ENCODE measurements at places on chromosomes 3 and 15.

DNA sequence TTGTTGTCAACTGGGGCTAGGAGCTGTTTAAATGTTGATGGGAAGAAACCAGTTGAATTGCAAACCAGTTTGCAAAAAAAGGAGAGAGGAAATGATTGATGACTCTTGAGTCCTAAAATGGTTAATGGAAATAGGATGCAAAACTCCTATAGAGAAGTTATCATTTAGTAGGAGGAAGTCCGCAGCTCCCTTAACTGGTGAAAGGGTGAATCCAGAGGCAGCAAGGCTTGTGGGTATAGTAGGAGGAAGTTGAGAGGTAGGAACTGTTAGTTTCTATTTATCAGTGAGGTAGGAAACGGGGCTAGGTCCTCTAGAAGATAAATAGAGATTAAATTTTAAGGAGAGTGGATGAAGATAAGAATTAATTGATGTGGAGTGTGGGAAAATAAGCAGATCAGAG is 15.4 kb downstream of the IREB2 start:
- DNase-seq = no peak

DNA sequence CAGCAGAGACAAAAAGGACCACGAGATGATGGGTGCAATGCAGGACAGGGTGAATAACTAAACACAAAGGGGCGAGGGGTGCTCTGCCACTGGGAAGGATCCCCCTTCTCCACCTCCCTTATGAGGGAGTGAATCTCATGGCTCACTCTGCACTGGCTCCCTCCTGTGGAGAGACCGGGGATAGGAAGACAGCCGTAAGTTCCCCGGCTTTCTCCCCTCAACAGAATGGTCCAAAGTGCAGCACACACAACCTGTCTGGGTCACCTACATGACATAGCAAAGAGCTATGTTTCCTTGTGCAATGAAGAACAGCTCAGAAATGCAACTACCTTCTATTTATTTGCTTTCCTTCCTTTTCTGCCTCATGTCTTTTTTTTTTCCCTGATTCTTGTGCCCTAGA is 7.8 kb upstream of the ACSBG1 start:
- no peak for DNase-seq

DNA sequence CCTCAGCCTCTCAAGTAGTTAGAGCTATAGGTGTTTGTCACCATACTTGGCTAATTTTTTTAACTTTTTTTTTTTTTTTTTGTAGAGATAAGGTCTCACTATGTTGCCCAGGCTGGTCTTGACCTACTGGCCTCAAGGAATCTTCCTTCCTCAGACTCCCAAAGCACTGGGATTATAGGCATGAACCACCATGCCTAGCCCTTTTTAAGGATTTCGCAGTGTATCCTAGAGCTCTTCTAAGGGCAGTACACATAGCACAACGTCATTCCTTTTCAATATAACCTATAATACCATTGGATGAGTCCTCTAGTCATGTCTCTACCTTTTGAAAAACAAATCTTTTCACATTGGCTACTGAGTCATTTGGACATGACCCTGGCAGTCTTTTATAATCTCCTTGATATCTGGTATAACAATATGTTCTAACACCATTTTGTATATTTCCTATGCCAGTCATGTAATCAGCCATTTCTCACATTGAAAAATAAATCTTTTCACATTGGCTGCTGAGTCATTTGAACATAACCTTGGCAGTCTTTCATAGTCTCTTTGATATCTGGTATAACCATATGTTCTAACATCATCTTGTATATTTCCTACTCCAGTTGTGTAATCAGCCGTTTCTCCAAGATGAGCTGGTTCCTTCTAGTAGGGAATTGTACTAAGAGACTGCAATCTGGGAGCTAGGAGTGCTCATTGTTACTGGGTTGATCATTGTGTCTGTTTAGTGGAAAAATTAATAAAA is 944.7 kb downstream of the MCTP2 start:
- no peak for DNase-seq

GRCh38 chr15:84608707-84609284 is 8.0 kb downstream of the ZSCAN2 start:
- DNase-seq = no peak

DNA sequence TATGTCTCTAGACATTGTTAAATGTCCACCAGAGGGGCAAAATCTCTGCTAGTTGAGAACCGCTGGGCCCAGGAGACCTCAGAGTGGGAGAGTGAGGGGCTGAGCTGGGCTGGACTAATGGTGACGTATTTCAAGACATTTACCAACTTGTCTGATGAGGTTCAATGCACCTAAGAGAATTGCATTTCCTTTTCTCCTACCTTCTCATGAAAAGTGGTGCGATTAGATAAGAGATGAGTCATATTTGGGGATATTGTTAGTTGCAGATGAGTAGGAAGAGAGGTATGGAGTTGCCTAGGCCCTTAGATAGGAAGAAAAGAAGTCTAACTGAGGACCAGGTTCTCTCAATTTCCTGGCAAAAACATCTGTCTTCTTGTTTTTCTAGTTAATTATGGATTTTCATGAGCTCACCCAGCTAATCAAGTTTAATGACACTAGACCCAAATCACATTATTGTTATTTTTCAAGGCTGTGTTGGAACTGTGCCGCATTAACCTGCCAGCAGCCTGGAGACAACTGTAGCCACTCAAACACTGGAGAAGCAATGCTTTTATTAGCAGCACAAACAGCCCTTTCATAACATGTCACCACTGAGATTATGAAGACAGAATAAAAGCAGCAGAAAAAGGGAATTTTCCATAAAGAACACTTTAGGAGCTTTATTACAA is 144.2 kb downstream of the PDCD6IP start:
- no peak for DNase-seq

DNA sequence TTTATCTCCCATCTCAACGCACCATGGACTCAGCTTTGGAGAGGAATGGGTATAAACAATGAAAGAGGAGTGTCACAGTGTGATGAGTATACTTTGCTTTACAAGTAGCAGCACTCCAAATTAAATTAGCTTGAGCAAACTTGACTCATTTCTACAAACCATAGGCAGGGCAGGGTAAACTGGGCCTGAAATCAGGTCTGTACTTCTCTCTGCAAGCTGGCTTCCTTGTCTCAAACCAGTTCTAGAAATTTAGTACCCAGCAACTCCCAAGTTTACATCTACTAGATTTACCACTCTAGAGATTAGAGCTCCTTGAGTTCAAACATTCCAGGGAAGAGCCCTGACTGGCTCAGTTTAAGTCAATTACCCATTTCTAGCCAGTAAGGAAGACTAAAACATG is 37.4 kb upstream of the NEO1 start:
- no peak for DNase-seq

DNA sequence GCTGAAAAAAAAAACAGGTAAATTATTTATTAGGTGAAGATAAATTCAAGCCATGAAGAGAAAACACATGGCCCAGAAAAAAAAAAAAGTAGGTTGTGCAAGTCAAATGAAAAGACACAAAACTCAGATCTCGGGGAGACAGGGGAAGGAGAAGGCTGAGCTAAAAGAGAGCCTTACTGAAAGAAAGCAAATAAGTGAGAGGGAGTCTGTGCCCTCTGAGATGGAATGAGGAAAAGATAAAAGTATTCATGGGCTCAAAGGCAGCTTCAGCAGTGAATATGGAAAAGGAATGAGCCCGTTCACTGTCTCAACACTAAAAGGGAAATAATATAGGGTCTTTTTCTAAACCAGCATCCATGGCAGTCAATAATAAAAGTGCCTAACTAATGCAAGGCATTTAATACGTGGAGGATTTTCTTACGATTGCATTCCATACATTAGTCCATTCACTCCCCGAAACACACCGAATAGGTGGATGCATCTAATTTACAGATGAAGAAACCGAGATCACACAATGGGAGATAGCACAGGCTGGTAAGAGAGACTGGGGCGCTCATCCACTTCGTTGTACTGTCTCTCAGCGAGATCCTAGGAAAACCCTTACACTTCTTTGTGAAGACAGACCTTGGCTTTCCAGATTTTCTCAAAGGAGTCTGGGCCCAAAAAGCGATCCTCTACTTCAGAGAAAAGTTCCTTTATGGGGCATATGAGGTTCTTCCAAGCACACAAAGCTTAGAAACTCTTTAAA is 1.1 kb downstream of the TFDP2 start:
- no peak for DNase-seq

- no peak for DNase-seq
These were observed 307.4 kb downstream of the THSD4 start for GRCh38 chr15:71422530-71423259.

GRCh38 chr3:52193065-52193464 is 4.9 kb upstream of the ALAS1 start:
- no peak for DNase-seq

GRCh38 chr3:123406598-123406997 is 42.3 kb downstream of the ADCY5 start:
- no peak for DNase-seq

- no peak for DNase-seq
These were observed 103.2 kb downstream of the PPP2R3A start for GRCh38 chr3:136068708-136069107.

DNA sequence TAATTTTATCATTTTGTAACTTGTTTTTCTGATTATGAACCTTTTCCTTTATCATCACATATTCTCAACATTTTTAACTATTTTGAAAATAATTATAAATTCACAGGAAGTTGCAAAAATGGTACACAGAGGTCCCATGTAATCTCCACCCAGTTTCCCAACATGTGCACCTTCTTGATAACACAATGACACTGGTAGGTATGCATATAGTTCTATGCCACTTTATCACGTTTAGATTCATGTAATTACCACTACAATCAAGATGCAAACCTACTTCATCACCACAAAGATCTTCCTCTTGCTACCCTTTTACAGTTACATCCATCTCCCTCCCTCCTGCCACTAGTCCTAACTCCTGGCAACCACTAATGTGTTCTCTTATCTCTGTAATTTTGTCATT is 413.9 kb downstream of the SHQ1 start:
- no peak for DNase-seq

GRCh38 chr3:30948426-30948825 is 54.0 kb upstream of the GADL1 start:
- DNase-seq = no peak

DNA sequence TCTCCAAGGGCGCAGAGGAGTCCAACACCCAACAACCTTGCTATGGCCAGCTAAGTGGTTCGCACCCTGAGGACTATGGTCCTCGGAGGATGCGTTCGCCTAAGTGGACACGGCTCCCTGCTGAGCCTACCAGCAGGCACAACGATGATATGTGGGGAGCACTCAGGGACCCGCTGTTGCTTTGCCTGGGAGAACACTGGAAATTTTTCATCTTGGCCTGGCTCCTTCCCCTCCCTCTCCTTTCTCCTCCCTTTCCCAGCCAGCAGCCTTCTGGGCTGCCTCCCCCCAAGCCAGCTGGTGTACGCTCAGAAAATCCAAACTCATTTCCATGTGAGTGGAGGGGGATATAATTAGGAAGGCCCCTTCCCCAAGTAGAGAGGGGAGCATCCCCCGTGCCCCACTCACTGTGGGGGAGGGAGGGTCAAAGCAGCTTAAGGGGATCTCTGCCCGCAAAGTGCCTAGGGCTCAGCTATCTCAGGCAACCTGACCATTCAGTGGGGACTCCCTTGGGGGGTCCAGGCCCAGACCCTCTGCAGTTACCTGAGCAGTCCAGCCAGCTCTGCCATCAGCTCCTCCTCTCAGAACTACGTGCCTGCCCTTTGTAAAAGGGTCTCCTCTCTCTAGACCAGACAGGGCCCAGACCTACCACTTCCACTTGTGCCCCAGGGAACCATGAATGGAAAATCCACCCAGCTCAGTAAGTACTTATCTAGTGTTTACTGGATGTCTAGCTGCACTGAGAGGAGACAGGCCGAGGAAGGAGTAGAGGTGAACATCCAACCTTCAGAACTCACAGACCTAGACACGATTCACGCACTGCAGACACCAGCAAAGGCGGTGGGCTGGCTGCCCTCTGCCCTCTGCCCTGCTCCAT is 742 bp upstream of the SEMA7A start:
- DNase-seq = no peak

DNA sequence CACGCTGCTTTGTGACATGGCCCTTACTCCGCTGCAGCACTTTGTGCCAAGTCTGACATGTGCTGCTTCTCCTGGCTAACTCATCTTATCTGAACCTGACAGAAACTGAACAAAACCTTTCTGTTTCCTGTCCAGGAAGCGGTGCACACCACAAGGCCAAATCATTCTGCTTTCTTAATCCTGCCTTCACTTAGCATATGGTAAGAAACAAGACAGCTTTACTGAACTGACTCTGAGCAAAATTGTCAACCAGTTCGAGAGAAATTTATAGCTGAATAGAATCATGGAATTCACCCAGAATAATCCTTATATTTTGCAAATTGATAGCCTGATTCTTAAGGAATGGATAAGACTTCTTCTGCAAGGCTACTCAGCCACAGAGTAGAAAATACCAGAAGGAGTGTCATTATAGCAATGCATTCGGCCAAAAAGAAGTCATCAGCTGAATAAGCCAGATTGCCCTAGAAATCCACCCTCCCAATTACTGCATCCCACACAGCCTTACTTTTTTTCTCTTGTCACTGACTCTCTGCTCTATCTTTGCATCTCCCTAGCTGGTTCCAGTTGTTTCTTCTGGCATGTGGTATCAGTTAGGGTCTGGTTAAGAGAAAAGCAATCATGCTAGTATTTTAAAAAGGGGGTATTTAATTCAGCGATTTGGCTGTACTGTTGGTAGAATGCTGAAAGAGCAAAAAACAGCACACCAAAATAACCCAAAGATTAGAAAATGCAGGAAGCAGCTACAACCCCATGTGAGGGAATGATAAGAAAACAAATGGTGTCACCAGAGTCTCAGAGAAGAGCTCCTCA is 41.6 kb upstream of the STRIT1 start:
- DNase-seq = no peak

DNA sequence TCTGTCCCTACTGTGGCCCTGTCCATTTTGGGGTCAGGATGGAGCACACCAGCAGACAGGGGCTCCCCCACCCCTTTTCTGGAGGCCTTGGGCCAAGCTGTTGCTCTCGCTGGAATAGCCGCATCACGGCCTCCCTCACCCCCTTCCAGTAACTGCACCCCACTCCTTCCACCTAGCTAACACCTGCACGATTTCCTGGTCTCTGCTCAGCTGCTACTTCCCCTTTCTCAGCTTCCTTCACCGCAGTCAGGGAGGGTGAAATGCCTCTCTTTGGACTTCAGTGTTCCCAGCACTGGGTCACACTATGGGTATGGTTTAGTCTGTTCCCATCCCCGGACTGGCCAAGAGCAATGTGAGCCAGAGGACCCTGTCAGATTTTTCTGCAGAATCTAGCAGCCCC is 400.2 kb downstream of the MCTP2 start:
- DNase-seq = no peak

- no peak for DNase-seq
These were observed 201.1 kb upstream of the ARRDC4 start for GRCh38 chr15:97759363-97759762.

- no peak for DNase-seq
These were observed 11.8 kb upstream of the LIPC start for GRCh38 chr15:58419803-58420524.

DNA sequence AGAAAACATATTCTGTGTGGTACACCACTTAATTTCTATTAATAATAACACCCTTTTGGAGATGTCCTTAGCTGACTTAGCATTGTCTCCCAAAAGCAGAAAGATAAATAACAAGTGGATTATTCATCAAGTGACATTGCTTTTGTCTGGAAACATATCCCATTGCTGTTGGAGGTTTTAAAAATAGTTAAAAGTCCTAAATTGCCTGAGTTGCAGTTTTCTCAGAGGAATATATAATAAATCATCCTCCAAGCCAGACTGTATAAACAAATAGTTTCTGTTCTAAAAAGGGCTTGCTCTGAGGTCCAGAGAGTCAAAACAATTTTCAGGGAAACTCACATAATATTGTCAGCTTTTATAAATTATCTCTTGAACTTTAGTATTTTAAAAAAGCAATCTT is 60.4 kb upstream of the CD96 start:
- DNase-seq = no peak

- DNase-seq = no peak
These were observed 52.8 kb upstream of the THUMPD3 start for GRCh38 chr3:9310043-9310442.

- DNase-seq = no peak
These were observed 2.5 kb upstream of the GPR176 start for GRCh38 chr15:39922462-39923092.

All from effector CD4-positive, alpha-beta T cell (primary cell).